ENCODE measurements at places on chromosomes 11 and 22.

GRCh38 chr11:122691549-122692150, 36.1 kb downstream of the UBASH3B start:
- DNase-seq, result no peak

DNA sequence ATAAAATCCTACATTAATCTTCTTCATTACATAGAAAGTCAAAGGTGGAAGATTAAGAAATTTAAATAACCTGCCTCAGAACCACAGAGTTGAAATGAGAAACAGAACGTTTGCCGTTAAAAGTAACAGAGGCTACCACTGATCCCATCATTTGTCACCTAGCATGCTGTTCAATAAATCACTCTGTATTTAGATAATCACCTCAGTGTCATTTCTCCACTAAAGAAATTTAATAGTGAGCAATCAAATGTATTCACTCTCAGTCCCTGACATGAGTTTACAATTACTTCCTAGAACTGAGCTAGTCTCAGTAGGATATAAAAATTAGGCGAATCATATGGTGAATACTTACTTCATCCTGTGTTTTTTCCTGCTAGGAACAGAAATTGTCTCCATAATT, 169.6 kb downstream of the MSANTD4 start:
- no peak for DNase-seq

- DNase-seq, result no peak
Measured at GRCh38 chr11:94997437-94997836, 23.9 kb downstream of the KDM4D start.

DNA sequence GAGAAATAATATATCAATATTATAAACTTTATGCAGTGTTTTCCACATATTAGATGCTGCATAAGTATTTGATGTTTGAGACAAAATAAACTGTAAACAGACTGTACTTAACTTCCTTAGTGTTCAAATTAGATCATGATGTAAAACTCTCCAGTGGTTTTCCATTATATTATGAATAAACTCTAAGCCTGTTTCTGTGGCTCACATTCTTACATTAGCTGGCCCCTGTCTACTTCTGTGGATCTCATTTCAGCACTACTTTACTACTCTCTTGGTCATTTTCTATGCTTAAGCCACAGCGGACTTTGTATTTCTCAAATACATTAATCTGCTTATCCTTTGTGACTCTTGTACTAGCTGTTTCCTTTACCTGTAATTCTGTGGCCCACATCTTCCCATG, 55.6 kb downstream of the ARHGEF12 start:
- no peak for DNase-seq

DNA sequence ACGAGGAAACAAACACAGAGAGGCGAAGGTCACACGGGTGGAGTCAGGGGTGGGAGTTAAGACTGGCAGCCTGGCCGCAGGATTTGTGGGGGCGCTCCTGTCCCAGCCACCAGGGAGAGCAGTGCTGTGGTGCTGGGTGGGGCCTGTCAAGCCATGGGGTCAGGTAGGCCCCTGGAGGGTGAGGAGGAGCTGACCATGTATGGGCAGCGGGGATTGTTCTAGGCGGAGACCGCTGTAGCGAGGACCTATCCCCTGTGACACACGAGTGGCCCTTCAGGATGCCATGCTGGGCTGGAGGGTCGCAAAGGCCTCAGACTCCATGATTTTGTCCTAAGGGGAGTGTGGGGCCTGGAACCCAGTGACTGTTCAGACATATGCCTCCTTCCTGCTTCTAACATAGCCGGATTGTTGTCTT, 1.6 kb upstream of the RPS19BP1 start:
- no peak for DNase-seq

- DNase-seq, result no peak
Measured at GRCh38 chr11:92528001-92528400, 303.4 kb downstream of the FAT3 start.

DNA sequence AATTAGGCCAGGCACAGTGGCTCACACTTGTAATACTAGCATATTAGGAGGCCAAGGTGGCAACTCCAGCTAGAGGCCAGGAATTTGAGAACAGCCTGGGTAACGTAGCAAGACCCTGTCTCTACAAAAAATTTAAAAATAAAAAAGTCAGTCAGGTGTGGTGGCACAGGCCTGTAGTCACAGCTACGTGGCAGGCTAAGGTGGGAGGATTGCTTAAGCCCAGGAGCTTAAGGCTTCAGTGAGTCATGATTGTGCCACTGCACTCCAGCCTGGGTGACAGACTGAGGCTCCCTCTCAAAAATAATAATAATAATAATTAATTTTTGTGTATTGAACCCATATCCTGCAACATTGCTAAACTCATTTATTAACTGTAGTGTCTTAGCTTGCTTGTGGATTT, 15.3 kb upstream of the TRIM29 start:
- DNase-seq, result no peak

- DNase-seq, result no peak
Measured at GRCh38 chr22:37248251-37248650, 4.2 kb upstream of the RAC2 start.

- peak; percentile 79 for DNase-seq
Measured at GRCh38 chr22:29004647-29005371, 56.8 kb downstream of the C22orf31 start.

All from NCI-H1105 treated with DMSO at 0.1 percent for 48 hours (cell line).